Smooth muscle cell of the pulmonary artery (primary cell): ENCODE measurements at places on chromosomes 12 and 14. TPM values are rescaled to one million over a fixed set of nuclear protein-coding genes. Genes with fewer than 3 reads are reported as not detected.

Gene OTOGL
- total RNA-seq = 0.07 and 0.39 TPM in 2 replicates

Gene TAS2R46
- total RNA-seq = 2.6 and 4.8 TPM in 2 replicates

Gene DAAM1
- 31.0 and 33.4 TPM in 2 replicates for total RNA-seq

Gene FGD4
- 12.3 and 28.5 TPM in 2 replicates for total RNA-seq

Gene JKAMP
- 90.2 and 103 TPM in 2 replicates for total RNA-seq

Gene OR4L1
- total RNA-seq = not detected in 2 replicates

Gene HOTAIR
- not detected in 2 replicates for total RNA-seq

Gene ZNF891
- 1.2 and 1.4 TPM in 2 replicates for total RNA-seq

Gene FGF23
- total RNA-seq = not detected in 2 replicates

Gene ATP2A2
- 236 and 249 TPM in 2 replicates for total RNA-seq

Gene CACNA2D4
- 0.07 and 1.5 TPM in 2 replicates for total RNA-seq

Gene PRH2
- not detected in 2 replicates for total RNA-seq

Gene SENP1
- total RNA-seq = 11.0 and 11.4 TPM in 2 replicates

Gene IL26
- 0.13 and 2.0 TPM in 2 replicates for total RNA-seq

Gene IL23A
- not detected in 2 replicates for total RNA-seq

Gene PIP4K2C
- total RNA-seq = 22.9 and 28.2 TPM in 2 replicates

Gene TMTC1
- total RNA-seq = 43.8 and 93.0 TPM in 2 replicates

Gene ARMH4
- total RNA-seq = 9.1 and 9.6 TPM in 2 replicates

Gene SERPINA10
- not detected in 2 replicates for total RNA-seq

Gene CNTN1
- total RNA-seq = 0.59 and 1.8 TPM in 2 replicates

Gene TBC1D30
- 0.33 and 0.43 TPM in 2 replicates for total RNA-seq

Gene INHBC
- not detected in 2 replicates for total RNA-seq
